ENCODE measurements at places on chromosomes 1 and 21. TPM values are rescaled to one million over a fixed set of nuclear protein-coding genes. Genes with fewer than 3 reads are reported as not detected.

The RNASEL gene
- polyA plus RNA-seq: 3.5 TPM

DNA sequence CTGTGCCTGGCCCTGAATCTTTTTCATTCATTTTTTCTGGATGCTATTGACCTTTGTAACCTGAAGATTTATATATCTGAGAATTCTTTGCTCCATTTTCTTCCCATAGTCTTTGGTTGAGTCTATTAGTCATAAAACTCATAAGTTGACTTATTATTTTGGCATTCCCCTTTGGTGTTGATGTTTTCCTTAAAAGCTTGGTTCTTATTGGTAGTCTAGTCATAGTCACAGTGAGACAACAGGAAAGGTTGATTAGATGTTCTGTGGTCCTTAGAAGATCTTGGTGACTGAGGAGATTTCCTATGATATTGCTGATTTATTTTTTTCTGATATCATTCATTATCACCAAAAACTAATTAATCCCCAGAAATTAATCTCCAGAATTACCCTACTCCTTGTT lies 86.2 kb downstream of the PTPRC start:
- DNase-seq: no peak

The RORC gene
- 7.7 TPM for polyA plus RNA-seq

The TACSTD2 gene
- 0.26 TPM for polyA plus RNA-seq

GRCh38 chr1:114128293-114128692 lies 25.4 kb downstream of the SYT6 start:
- DNase-seq: no peak

DNA sequence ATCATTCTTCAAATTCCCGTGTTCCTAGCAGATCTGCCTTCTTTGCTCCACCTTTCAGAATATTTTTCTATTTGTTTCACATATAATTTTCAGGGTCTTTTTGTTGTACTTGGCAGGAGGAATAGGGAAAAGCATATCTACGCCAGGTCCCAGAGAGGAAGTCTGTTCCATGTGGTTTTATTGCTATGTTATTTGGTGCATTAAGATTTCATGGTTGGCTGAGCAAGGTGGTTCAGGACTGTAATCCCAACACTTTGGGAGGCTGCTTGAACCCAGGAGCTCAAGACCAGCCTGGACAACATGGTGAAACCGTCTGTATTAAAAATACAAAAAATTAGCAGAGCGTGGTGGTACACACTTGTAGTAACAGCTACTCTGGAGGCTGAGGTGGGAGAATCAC lies 36.1 kb downstream of the COL6A1 start:
- no peak for DNase-seq

DNA sequence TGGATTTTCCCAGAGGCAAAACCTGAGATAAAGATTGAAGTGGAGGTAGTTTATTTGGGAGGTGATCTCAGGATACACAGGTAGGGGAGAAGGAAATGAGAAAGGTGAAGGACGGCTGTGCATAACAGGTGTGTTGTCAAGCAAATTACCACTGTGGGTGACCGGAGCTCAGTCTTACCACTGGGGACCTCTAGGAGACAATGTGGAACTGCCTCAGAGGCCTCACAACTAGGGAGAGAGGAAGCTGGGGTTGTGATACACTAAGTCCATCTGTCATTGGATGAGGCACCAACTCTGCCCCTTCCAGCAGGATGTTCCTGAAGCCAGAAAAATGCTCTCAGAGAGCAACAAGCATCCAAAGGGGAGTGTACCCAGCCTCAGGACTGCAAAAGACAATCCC lies 32.6 kb downstream of the GRIK3 start:
- DNase-seq: no peak

The ZFYVE9 gene
- 21.8 TPM for polyA plus RNA-seq

DNA sequence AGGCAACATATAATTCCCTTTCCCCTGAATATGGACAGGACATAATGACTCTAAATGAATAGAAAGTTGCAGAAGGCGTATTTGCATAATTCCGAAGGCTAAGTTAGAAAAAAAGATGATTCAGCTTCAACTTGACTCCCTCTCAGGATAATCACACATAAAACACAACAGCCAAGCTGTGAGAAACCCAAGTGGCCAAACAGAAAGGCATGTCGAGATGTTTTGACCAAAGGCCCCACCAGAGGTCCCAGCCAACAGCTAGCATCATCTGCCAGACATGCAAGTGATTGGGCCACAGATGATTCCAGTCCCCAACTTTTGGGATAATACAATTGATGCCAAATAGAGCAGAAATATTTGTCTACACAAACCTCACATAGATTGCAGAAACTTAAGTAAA lies 444.9 kb downstream of the LTN1 start:
- DNase-seq: no peak

- DNase-seq: no peak
These were observed 50.6 kb downstream of the BEND5 start for GRCh38 chr1:48726139-48726538.

- DNase-seq: no peak
These were observed 6.8 kb upstream of the ERO1B start for GRCh38 chr1:236288620-236288976.

The B3GALT5 gene
- 0.34 TPM for polyA plus RNA-seq

DNA sequence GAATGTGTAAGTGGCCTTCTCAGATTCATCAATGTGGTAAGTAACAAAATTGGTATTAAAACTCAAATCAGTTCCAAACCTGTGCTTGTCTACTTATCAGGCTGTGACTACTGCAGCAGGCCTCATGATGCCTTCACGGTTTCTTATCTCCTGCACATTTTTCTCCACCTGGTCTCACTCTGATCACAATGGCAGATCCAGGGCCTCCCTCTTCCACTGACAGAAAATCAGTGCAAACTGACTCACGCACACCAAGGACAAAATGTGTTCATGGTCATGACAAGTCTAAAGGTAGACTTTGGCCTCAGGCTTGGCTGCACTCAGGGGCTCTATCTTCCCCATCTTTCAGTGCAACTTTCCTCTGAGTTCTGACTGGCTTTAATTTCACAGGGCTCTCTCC lies 56.7 kb upstream of the ATP1A1 start:
- no peak for DNase-seq

DNA sequence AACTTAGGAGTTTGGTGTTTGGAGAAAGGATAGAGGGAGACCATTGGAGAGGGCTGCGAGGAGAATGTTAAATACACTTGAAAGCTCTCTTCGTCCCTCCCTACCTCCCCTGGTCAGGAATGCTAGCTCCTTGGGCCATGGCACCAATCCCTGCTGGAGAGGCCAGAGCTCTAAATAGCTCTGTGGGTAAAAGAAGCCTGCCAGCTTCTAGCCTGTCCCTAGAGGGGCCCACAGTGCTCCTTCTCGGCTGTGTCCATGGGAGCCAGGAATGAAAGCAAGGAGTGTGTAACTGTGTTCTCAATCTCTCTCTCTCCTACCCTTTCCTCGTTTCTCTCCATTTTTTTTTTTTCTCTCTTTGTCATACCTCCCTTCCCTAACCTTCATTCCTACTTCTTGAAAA lies at the start of gene CCDC190:
CCDC190 (minus strand) TSS at position 75 of the 400 bp plus-strand sequence. CDS start 1,529 bp downstream, outside the sequence.
- DNase-seq: no peak

The ADGRB2 gene
- polyA plus RNA-seq: 10.0 TPM

GRCh38 chr1:241356519-241357365 lies at the start of gene RGS7:
Gene RGS7 (minus strand): TSS chr1:241357205.
- DNase-seq: peak; percentile 55

The HSF2BP gene
- polyA plus RNA-seq: 0.99 TPM

The GPA33 gene
- polyA plus RNA-seq: 0.29 TPM

The VSIG8 gene
- polyA plus RNA-seq: not detected

The SPTA1 gene
- polyA plus RNA-seq: 3.3 TPM

GRCh38 chr1:187848321-187848720 lies 1019.6 kb downstream of the PLA2G4A start:
- DNase-seq: no peak

The DENND2C gene
- polyA plus RNA-seq: 6.0 TPM

- DNase-seq: no peak
These were observed 4.6 kb upstream of the UMODL1 start for GRCh38 chr21:42066521-42066920.

The USF1 gene
- polyA plus RNA-seq: 39.6 TPM

GRCh38 chr1:53430261-53430660 lies 28.9 kb upstream of the DMRTB1 start:
- no peak for DNase-seq

DNA sequence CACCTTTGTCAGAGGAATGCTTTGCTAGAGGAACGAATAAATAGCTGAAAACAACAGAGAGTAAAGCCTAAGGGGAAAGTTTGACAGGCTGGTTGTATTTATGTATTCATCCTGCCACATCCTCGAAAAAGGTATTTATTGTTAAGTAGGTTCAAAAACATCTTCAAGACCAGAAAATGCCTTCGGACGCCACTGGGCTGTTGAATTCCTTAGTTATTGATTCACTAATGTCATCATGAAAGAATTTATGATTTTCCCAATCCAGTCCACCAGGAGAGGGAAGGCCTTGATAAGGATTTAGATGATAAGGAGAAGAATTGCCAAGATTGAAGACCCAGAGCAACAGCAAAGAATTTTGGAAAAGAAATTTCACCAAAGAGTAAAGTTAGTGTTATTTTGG lies 35.2 kb upstream of the MAB21L3 start:
- DNase-seq: no peak

The DIRAS3 gene
- 5.7 TPM for polyA plus RNA-seq

DNA sequence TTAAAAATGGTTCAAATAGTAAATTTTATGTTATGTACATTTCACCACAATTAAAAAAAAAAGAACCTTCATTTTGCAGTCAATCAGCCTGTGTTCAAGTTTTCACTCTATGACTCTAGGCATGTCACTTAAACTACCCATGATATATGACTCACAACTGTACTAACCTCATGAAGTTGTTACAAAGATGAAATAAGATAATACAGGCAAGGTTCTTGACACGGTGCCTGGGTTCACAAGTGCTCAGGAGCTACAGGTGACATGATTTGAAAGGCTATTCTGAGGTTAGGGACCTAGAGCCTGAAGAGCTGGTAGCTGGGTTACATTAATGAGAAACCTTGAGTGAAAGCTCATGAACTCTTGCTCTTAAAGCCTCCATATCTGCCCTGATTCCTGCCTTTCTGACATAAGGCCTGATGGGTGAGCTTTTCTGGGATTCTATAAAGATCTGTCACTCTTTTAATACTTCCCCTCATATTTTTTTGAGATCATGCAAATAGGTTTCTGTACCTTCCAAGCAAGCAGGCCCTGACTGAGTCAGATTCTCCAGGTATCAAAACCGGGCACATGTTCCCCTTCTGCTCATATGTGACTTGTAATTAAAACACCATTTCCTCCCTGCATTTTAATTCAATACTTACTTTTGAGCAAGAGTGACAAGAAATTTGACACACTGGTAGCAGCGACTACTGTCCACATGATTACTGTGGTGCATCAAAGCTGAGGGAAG lies 34.0 kb downstream of the PCSK9 start:
- DNase-seq: no peak

Data from muscle of back (tissue), 13 donors.